ENCODE measurements at places on chromosomes 4 and X.

DNA sequence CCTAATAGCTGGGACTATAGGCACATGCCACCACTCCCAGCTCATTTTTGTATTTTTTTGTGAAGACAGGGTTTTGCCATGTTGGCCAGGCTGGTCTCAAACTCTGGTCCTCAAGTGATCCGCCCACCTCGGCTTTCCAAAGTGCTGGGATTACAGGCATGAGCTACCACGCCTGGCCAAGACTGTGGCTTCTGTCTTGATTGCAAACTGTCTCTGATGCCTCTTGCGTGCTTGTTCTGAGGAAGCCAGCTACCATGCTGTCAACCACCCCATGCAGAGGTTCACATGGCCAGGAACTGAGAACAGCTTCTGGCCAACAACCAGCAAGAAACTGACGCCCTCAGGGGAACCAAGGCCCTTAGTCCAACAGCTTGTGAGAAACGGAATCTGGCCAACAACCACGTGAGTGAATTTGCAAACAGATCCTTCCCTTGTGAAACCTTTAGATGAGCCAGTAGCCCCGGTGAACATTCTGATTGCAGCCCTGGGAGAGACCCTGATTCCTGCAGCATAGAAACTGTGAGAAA, 71.2 kb downstream of the SUPT20HL2 start:
- DNase-seq: no peak

GRCh38 chrX:116961872-116962582, 499.3 kb upstream of the CT83 start:
- DNase-seq: no peak

GRCh38 chrX:19342331-19342906, 1.3 kb upstream of the PDHA1 start:
- no peak for DNase-seq

GRCh38 chr4:89836897-89837384, at the start of gene SNCA:
Gene SNCA, minus strand, starts transcription at chr4:89837161. Its CDS starts 1,494 bp downstream, at chr4:89835667.
- peak; percentile 21 for DNase-seq

DNA sequence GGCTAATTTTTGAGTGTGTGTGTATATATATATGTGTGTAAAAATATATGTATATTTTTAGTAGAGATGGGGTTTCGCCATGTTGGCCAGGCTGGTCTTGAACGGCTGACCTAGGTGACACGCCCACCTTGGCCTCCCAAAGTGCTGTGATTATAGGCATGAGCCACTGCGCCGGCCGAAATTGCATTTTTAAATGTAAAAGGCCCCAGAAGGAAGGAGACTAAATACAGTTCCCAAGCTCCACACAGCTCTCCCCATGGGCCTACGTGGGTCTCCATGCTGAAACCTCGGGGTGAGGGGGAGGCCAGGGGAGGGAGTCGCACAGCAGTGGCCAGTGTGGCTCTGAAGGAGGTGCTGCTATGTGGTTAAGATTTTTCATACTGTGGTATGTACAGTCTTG, 12.8 kb upstream of the CDKN2AIP start:
- no peak for DNase-seq

- DNase-seq: no peak
Observed at GRCh38 chrX:12314651-12315050, 176.4 kb downstream of the FRMPD4 start.

- DNase-seq: no peak
Observed at GRCh38 chr4:136818811-136819330, 713.4 kb downstream of the PCDH18 start.

GRCh38 chrX:96182366-96182765, 502.3 kb upstream of the DIAPH2 start:
- DNase-seq: no peak

DNA sequence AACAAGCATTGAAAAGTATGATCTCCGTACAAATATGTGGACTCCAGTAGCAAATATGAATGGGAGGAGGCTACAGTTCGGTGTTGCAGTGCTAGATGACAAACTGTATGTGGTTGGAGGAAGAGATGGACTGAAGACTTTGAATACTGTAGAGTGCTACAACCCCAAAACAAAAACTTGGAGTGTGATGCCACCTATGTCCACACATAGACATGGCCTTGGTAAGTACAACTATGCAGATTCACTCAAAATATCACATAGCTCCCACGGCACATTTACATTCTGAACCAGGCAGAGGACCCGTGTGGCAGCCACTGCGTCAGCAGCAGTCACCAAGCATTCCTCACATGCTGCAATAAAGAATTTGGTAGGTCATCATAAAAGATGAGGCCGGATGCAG, 41.3 kb downstream of the KLHL5 start:
- DNase-seq: no peak

DNA sequence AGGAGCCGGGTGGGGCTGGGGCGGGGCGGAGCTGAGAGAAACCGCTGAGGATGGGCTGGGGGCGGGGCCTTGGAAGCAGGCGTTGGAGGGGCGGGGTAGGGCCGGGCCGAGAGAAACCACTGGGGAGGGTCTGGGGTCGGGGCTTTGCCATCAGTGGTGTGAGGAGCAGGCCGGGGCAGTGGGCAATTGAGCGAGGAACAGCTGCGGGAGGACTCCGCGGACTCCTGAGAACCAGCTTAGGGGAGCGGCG, 1.3 kb upstream of the EOLA2 start:
- no peak for DNase-seq

DNA sequence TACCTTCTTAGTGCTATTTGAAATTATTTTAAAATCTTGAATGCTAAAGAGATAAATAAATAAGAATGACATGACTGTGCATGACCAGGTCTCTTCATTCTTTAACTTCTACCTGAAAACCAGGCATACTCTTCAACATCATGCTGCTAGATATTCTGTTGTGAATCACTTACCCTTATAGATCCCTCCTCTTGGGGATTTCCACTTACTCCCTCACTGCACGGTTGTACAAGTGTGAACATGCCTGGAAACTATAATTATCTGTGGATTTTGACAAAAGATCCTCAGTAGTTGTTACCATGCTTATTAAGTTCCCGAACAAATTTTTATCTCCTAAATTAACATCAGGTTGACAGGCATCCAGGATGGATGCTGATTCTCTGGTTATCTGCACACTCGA, 54.3 kb downstream of the ADGRL3 start:
- no peak for DNase-seq

DNA sequence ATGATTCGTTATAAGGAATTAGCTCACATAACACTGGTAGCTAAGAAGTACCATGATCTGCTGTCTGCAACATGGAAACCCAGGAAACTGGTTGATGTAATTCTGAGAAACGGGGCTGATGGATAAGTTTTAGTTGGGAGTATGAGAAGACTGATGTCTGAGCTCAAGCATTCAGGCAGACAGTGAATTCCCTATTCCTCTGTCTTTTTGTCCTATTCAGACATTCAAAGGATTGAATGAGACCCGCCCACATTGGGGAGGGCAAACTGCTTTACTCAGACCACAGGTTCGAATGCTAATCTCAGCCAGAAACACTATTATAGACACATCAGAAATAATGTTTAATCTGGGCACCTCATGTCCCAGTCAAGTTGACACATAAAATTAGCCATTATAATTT, 515.5 kb downstream of the STPG2 start:
- no peak for DNase-seq

DNA sequence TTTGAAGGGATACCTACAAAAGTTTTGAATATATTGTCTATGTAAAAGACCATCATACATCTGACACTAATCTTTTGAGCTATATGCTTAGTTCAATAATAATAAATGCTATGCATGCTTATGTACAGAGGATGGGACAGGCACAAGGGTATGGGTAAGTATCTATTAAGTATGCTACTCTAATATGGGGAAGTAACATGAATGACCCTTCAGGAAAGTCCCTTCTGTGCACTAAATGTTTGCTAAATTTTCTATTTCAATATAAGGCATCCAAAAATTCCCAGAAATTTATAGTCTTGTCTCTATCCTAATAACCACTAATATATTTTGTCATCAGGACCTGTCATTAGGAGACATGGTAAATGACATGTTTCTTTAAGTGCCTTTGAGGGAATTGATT, 19.0 kb downstream of the ATP8A1 start:
- DNase-seq: no peak

GRCh38 chrX:40513012-40513411, 67.8 kb upstream of the ATP6AP2 start:
- DNase-seq: no peak

DNA sequence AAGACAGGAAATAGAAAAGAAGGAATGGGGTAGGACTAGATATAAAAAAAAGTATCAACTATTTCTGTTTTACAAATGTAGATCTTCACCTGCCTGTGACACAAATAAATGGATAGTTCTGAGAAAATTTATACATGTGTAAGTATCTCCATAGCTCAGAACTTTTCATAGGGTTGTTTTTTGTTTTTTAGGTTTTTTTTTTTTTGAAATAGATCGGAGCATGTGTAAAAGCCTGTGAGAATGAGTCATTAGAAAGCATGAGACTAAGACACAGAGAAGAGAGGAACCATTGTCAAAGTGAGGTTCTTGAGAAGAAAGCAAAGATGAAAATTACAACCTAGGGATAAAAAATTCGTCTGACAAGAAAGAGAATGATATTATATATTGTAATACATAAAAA, 481.6 kb downstream of the PABPC4L start:
- no peak for DNase-seq

DNA sequence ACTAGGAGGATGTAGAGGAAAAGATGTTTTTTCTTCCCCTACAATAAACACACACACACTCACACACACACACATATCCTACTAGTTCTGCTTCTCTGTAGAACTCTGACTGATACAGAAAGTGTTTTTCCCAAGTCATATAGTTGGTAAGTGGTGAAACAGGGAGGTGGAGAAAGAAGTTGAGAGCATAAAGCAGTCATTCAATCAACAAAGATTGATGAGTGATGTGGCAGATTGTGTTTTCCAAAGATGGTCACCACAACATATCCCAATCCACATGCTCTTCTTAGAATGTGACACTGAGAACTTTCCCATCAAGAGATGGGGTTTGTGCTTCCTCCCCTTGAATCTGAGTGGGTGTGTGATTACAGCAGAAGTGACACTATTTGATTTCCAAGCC, 123.4 kb upstream of the ATP6AP2 start:
- DNase-seq: no peak

DNA sequence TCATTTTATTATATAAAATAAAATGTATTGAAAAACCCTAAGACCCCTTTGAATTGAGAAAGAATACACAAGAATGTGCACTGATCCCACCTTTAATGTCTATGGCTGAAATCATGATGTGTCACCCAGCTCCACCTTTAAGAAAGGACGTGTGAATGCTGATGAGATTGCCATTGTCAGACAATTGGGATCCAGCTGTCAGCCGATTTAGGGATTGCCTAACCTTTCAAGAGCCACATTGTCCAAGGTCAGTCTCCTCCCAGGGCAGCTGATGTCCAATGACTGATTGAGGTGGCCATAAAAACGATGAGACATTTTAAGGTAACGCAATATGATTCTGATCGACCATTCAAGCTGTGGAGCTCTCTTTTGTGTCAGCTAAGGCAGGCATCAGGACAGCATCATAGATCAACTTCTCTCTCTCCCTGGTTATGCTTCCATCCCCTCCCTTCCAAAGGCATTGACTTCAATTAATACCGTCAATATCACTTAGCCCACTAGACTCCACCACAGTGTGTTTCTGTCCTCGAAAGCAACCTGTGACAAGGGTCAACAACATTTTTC, 1676.4 kb downstream of the PCDH7 start:
- no peak for DNase-seq

GRCh38 chr4:7243609-7244330, 51.4 kb downstream of the SORCS2 start:
- DNase-seq: no peak

GRCh38 chr4:76374798-76375197, 46.1 kb downstream of the CCDC158 start:
- no peak for DNase-seq

GRCh38 chr4:11608992-11609391, 180.3 kb upstream of the HS3ST1 start:
- DNase-seq: no peak

DNA sequence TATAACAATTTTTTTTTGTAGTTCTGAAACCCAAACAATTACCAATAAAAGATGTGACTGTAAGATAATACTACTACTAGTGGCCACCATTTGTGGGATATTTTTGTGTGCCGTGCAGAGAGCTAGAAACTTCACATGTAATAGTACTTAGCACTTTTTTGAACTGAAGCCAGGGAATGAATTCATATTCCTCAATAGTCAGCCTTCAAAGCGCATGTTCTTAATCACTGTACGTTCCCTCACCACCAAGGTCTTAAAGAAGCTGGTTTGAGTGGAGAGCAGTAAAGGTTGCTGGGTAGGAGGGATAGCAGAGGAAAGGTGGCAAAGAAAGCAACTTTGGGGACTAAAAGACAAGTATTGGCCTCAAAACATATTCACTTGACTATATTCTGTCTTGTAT, 9.6 kb upstream of the RUFY3 start:
- DNase-seq: no peak

GRCh38 chr4:8854931-8855330, 16.7 kb downstream of the HMX1 start:
- DNase-seq: no peak

- DNase-seq: no peak
Observed at GRCh38 chrX:6748595-6748994, 213.7 kb upstream of the VCX3A start.

GRCh38 chrX:9577555-9577954, 112.7 kb downstream of the TBL1X start:
- no peak for DNase-seq

DNA sequence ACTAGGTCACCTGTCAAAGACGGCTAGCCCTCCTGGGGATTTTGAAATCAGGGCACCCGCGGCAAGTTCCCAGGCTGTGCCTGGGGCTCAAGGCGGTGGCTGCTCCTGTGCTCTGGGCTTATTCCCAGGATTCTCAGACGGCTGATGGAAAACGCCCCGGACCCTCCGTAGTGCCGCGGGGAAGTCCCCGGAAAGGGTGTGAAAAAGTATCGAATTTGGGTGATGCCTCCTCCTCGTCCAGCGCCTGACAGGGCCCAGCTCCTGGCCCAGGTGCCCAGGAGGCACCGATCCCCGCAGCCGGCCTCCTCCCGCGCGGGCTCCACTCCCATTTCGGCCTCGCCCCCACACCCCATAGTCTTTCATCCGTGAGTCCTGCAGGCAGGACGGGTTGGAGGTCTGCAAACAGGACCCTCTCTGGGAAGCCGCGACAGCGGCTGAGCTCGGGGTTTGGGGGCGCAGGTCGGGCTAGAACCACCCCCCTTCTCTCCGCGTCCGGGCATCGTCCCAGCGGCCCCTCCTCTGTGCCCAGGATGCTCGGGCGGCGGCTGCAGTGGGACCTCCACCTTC, 1.1 kb upstream of the NSG1 start:
- DNase-seq: no peak

DNA sequence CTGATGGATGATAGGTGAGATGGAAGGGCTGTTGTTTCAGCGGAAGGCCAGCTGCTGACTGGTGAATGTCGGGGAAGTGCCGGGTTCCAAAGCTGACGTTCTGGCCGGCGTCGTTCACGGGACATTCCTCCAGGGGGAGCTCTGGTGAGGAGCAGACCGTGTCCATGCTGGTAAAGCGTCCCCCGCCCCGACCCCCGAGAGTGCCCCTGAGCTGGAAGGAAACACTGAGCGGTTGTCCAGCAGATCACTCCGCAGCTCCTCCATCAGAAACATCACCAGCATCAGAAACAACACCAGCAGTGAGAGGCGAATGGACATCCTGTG, 18.6 kb upstream of the ADRA2C start:
- DNase-seq: no peak

All from T-helper 17 cell (primary cell).